CD8-positive, alpha-beta memory T cell (primary cell): ENCODE measurements at places on chromosomes 6 and 20. TPM values are rescaled to one million over a fixed set of nuclear protein-coding genes. Genes with fewer than 3 reads are reported as not detected.
A peak's percentile ranks its signal among the peaks of the same experiment; 100 is the strongest.

The KCNK16 gene
- not detected for polyA plus RNA-seq

The XKR7 gene
- polyA plus RNA-seq: 0.02 TPM

The SMOC2 gene
- polyA plus RNA-seq: not detected

The L3MBTL1 gene
- 1.8 TPM for polyA plus RNA-seq

The C20orf144 gene
- not detected for polyA plus RNA-seq

The ENPP5 gene
- 9.4 TPM for polyA plus RNA-seq

The RGS17 gene
- 0.49 TPM for polyA plus RNA-seq

The TPD52L1 gene
- polyA plus RNA-seq: 0.18 TPM

The FAM120B gene
- polyA plus RNA-seq: 29.8 TPM

GRCh38 chr6:70390067-70390466, 23.2 kb upstream of the FAM135A start:
- no peaks in the 10 kb centered on the region for H3K4me1 ChIP-seq
- no peaks in the 10 kb centered on the region for H3K36me3 ChIP-seq
- H3K27ac ChIP-seq: no peak overlapping the region

GRCh38 chr6:2132416-2132815, 113.0 kb downstream of the GMDS start:
- H3K27me3 ChIP-seq: no peaks in the 10 kb centered on the region
- no peak overlapping the region for H3K4me3 ChIP-seq
- H3K36me3 ChIP-seq: no peaks in the 10 kb centered on the region
- no peak overlapping the region for H3K27ac ChIP-seq
- no peak for DNase-seq

DNA sequence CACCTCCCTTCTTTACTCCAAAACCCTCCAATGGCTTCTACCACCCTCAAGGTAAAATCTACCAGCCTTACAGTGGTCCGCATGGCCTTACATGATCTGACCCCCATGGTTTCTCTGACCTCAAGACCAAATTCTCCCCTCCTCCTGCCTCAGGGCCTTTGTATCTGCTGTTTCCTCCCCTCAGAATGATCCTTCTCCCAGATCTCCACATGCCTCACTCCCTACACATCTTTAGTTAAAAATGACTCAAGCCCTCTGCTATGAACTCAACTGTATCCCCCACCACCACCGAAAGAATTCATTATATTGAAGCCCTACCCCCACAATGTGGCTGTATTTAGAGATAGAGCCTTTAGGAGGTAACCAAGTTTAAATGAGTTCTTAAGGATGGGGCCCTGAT, 4.1 kb downstream of the SLC23A2 start:
- no peak overlapping the region for H3K4me3 ChIP-seq
- no peaks in the 10 kb centered on the region for H3K27me3 ChIP-seq
- no peak overlapping the region for H3K27ac ChIP-seq
- H3K4me1 ChIP-seq: peaks cover 17% of the 10 kb centered on the region
- no peaks in the 10 kb centered on the region for H3K36me3 ChIP-seq

- H3K27ac ChIP-seq: no peak overlapping the region
- H3K4me3 ChIP-seq: no peak overlapping the region
- no peaks in the 10 kb centered on the region for H3K36me3 ChIP-seq
- H3K4me1 ChIP-seq: no peaks in the 10 kb centered on the region
- DNase-seq: no peak
Observed at GRCh38 chr6:113375950-113376846, 480.9 kb upstream of the MARCKS start.

DNA sequence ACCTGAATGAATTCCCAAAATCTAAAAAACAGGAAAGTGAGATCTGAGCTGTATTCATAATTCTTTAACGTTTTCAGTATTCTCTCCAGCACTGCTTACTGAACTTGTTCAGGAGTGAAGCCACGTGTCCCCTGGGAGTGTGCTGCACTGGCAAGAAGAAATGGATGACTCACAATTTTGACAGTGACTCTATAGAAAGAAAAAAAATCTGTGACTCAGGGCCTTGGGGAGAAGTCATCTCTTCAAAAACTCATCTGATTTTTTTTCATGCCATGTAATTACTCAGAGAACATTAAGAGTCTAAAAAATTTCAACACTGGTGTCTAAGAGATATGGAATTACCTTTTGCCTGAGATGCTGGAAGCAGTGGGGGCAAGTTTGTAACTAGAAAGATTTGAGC, 39.7 kb downstream of the ANKEF1 start:
- H3K27ac ChIP-seq: no peak overlapping the region
- H3K4me3 ChIP-seq: no peak overlapping the region
- no peak for DNase-seq
- H3K4me1 ChIP-seq: no peaks in the 10 kb centered on the region
- no peaks in the 10 kb centered on the region for H3K27me3 ChIP-seq

DNA sequence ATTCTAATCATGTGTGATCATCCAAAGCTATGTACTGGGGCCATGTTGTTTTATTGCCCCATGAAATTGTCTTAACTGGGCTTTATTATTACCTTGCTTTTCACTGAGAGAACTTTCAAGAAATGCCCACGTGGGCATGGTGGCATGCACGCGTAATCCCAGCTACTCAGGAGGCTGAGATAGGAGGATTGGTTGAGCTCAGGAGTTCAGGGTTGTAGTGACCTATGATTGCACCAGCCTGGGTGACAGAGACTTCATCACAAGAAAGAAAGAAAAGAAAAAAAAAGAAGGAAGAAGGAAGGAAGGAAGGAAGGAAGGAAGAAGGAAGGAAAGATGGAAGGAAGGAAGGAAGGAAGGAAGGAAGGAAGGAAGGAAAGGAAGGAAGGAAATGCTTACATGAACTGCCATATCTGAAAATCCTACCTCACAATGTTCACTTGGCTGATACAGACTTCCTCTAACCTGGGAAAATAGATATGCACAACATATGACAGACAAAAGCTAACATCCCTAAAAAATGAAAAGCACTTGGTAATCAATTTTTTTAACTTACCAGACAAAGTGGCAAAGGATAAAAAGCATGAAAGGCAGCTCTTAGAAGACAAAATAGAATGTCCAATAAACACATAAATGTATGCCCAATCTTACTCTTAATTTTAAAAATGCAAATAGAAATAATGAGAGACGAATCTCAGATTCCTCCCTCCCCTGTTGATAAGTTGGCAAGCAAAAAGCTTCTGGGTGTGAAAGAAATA, 25.5 kb upstream of the TMEM244 start:
- H3K27ac ChIP-seq: no peak overlapping the region
- H3K4me1 ChIP-seq: no peaks in the 10 kb centered on the region
- no peak overlapping the region for H3K4me3 ChIP-seq

- H3K4me1 ChIP-seq: no peaks in the 10 kb centered on the region
- no peak for DNase-seq
- no peaks in the 10 kb centered on the region for H3K36me3 ChIP-seq
- no peak overlapping the region for H3K4me3 ChIP-seq
Observed at GRCh38 chr6:56025795-56026194, 150.4 kb upstream of the BMP5 start.

GRCh38 chr20:64245746-64246595, 9.6 kb upstream of the PCMTD2 start:
- no peaks in the 10 kb centered on the region for H3K36me3 ChIP-seq
- no peak overlapping the region for H3K4me3 ChIP-seq
- H3K4me1 ChIP-seq: no peaks in the 10 kb centered on the region
- H3K27ac ChIP-seq: no peak overlapping the region

DNA sequence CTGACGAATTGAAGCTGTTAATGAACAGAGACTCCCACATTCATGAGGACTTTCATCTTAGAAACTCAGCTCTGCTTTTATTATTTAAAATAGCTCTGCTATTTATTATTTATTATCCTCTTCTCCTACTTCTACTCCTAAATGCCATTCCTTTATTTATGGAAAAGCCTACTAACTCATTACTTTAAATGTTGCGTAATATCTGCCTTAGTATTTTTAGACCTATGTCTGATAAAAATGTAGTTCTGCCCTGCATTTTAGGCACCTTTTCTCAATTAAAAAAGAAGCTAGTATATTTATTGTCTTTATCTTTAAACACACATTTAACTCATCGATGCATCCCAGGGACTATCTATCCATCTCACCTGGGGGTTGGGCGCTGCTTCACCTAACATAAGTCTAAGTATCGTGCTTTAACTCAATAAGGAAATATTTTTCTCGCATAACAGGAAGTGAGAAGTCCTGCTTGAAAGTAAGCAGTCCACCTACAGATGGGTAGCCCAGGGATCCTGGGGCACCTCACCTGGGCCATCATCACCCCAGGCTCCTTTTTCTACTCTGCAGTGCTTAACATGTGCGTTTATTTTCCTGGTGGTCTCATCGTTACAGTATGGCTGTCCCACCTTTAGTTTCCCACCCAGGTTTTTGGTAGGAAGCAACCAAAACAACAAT, 31.3 kb upstream of the FAM184A start:
- H3K4me3 ChIP-seq: no peak overlapping the region
- H3K36me3 ChIP-seq: no peaks in the 10 kb centered on the region
- H3K4me1 ChIP-seq: peaks cover 9% of the 10 kb centered on the region
- no peak overlapping the region for H3K27ac ChIP-seq
- DNase-seq: no peak

GRCh38 chr6:10588562-10589428, 67.6 kb downstream of the GCNT2 start:
- DNase-seq: no peak
- no peaks in the 10 kb centered on the region for H3K27me3 ChIP-seq
- no peaks in the 10 kb centered on the region for H3K36me3 ChIP-seq
- H3K4me1 ChIP-seq: no peaks in the 10 kb centered on the region
- H3K4me3 ChIP-seq: no peak overlapping the region
- no peak overlapping the region for H3K27ac ChIP-seq

GRCh38 chr6:3210024-3210610, 17.3 kb downstream of the TUBB2B start:
- no peaks in the 10 kb centered on the region for H3K4me1 ChIP-seq
- H3K27ac ChIP-seq: peak overlapping the region; percentile 22
- H3K4me3 ChIP-seq: no peak overlapping the region
- peaks cover 4% of the 10 kb centered on the region for H3K27me3 ChIP-seq
- H3K36me3 ChIP-seq: no peaks in the 10 kb centered on the region
- DNase-seq: no peak

- no peak overlapping the region for H3K27ac ChIP-seq
- H3K4me3 ChIP-seq: no peak overlapping the region
- H3K36me3 ChIP-seq: no peaks in the 10 kb centered on the region
Observed at GRCh38 chr6:54194067-54194466, 82.8 kb downstream of the MLIP start.

DNA sequence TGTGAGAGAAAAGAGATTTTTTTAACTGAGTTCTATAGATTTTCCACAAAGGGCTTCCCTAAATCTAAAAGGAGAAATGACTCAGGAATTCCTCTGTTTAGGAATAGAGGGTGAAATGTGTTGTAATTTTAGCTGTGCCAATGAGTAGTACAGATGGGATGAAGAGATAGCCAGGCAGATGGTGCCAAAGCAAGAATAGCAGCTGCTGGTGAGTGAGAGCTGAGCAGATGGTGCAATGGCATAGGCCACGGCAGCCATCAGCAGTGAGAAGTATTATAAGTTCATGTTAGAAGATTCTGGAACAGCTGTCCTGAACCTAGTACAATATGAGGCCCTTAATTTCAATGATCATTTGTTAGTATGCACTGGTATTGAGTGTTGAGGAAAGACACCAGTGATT, 40.2 kb upstream of the CRISP1 start:
- no peaks in the 10 kb centered on the region for H3K36me3 ChIP-seq
- no peak for DNase-seq
- H3K27ac ChIP-seq: no peak overlapping the region
- no peaks in the 10 kb centered on the region for H3K27me3 ChIP-seq
- H3K4me3 ChIP-seq: no peak overlapping the region

DNA sequence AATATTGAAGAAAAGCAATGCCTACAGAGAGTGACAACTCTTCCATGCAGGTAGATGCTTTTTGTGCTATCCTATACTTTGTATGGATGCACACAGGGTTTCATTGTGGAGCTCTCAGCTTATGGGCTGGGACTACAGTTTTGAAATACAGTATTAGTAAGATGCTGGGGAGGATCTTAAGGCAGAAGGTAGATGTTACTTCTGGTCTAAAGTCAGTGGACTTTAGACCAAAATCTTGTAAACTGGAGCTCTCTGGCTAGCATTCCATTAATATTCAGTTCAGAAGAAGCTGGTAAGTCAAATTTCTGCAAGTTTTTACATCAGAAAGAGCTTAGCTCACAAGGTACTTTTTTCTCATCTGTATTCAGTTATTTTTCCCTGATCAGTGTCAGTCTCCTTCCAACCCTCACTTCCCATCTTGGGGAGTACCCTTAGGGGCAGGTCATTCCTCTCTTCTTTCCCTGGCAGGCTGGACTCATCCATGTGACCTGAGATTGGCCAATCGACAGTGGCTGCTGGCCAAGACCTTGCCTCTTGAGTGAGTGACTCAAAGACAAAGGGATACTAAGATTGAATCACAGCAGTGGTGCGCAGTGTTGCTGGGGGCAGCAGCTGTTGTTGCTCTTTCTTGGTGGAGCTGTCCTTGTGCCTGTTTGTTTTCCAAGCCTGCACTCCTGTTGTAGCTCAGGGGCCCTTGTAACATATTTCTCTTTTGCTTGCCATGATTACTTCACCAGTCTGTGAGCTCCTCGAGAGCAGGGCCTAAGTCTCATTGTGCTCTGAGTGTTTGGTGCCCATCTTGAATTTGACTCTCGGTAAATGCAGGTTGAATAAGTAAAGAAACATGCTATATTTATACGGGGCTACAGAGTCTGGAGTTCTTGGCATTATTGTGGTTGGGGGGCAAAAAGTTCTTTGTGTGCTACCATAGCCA, 2.8 kb upstream of the PHF20 start:
- H3K4me1 ChIP-seq: peaks cover 84% of the 10 kb centered on the region
- peak; percentile 17 for DNase-seq
- H3K27ac ChIP-seq: peak overlapping the region; percentile 75
- H3K4me3 ChIP-seq: peak overlapping the region; percentile 25
- no peaks in the 10 kb centered on the region for H3K27me3 ChIP-seq

DNA sequence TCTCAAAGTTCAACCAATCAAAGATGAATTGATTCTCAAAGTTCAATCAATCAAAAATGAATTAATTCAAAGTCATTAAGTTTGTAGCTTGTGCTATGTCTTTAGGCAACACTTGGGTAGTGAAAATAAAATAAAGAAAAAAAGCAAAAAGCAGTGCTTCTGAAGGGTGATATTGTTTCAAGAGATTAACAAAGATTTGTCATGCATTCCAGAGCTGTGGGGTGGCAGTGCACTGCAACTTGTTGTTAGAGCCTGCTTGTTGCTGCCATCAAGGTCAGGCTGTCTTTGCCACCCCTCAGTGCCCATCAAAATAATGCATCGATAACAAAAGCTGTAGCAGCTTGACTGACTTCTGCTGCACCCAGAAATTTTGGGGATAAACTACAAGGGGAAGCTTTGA, 128.6 kb downstream of the RNF144B start:
- H3K4me3 ChIP-seq: no peak overlapping the region
- no peak overlapping the region for H3K27ac ChIP-seq
- DNase-seq: no peak

- H3K36me3 ChIP-seq: no peaks in the 10 kb centered on the region
- H3K27me3 ChIP-seq: no peaks in the 10 kb centered on the region
- no peak overlapping the region for H3K27ac ChIP-seq
- no peak for DNase-seq
Observed at GRCh38 chr6:101550451-101550850, 156.9 kb downstream of the GRIK2 start.

- no peak overlapping the region for H3K27ac ChIP-seq
- H3K4me1 ChIP-seq: peaks cover 25% of the 10 kb centered on the region
- H3K27me3 ChIP-seq: no peaks in the 10 kb centered on the region
- no peak overlapping the region for H3K4me3 ChIP-seq
Observed at GRCh38 chr6:149050160-149050559, 267.4 kb upstream of the TAB2 start.
